NCI-H1417 treated with DMSO at 0.1 percent for 48 hours (cell line): ENCODE measurements at places on chromosomes 11 and 22.

- DNase-seq = no peak
These were observed 88.3 kb upstream of the PRDM11 start for GRCh38 chr11:45057938-45058646.

DNA sequence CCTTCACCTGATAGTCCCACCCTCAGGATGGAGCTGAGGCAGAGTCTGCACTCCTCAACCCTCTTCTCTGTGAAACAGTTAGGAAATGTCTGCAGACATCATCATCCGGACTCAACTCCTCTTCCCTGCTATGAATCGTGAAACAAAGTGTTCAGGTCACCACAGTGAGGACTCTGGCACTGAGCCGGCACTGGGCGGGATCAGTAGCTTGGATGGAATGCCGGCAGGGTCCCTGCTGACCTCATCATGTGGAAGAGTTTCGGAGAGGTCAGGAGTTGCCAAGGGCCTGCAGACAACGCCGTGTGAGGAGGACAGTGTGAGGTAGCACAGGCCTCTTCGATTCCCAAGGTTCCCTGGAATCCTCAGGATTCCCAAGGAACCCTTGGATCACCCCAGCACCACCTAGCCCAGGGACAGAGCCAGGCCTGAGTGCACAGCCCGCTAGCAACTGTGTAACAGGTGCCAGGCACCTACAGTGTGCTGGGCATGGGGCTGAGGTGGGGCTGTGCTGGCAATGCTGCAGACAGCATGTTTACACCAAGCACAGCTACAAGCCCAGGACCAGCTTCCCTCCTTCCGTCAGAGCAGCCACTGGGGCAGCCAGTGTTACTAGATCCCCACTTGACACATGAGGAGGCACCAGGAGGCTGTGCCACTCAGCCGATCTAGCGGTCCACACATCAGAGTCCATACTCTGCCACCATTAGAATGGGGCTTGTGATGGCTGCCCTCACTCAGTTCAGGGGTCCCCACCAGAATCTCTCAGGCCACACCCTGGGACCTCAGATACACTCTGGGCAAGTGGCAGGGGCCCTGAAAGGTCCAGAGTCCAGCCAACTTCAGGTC is 693 bp upstream of the LINC01488 start:
- no peak for DNase-seq

GRCh38 chr11:19597206-19597605 is 115.4 kb upstream of the NAV2 start:
- DNase-seq = no peak

GRCh38 chr22:29450222-29450621 is 11.8 kb downstream of the RFPL1 start:
- DNase-seq = no peak

GRCh38 chr11:79486242-79486984 is 45.6 kb upstream of the TENM4 start:
- no peak for DNase-seq

DNA sequence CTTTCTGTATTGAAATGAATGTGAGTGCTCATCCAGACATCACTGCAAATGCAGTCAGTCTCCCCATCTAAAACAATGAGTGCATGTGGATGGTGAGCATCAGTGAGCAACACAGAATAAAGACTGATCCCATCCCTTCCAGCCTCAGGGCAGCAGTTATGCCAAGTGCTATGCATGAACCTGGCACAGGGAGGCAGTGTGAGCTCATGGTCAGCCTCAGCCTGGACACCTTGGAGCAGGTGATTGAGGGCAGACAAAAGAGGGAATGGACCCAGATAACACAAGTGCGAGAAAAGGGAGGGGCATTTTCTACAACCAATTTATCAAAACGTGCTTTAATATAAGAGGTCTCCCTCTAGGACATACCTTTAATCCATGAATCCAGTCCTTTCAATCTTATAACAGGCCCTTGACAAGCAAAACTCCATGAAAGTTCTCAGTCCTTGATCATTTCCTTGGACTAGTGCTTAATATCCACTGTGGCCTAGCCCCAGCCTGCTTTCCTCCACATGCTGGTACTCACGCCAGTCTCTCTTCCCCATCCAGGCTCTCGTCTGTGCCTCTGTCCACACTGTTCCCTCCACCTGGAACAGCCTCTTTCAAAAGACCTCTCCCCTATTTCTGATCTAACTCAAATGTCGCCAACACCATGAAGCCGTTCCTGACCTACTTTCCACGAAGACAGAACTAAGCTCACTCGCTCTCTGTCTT is 50.5 kb upstream of the LRRC55 start:
- DNase-seq = no peak

GRCh38 chr11:95999711-96000406 is 76.0 kb upstream of the MTMR2 start:
- no peak for DNase-seq

GRCh38 chr22:20497426-20497825 is 1.8 kb upstream of the KLHL22 start:
- no peak for DNase-seq

- no peak for DNase-seq
These were observed 3.2 kb upstream of the TBX1 start for GRCh38 chr22:19757140-19757984.

GRCh38 chr22:35928285-35928798 is 100.3 kb downstream of the RBFOX2 start:
- no peak for DNase-seq

GRCh38 chr11:66562907-66563583 is 5.4 kb downstream of the CTSF start:
- no peak for DNase-seq

- DNase-seq = no peak
These were observed 804 bp upstream of the CREBZF start for GRCh38 chr11:85665733-85666132.

DNA sequence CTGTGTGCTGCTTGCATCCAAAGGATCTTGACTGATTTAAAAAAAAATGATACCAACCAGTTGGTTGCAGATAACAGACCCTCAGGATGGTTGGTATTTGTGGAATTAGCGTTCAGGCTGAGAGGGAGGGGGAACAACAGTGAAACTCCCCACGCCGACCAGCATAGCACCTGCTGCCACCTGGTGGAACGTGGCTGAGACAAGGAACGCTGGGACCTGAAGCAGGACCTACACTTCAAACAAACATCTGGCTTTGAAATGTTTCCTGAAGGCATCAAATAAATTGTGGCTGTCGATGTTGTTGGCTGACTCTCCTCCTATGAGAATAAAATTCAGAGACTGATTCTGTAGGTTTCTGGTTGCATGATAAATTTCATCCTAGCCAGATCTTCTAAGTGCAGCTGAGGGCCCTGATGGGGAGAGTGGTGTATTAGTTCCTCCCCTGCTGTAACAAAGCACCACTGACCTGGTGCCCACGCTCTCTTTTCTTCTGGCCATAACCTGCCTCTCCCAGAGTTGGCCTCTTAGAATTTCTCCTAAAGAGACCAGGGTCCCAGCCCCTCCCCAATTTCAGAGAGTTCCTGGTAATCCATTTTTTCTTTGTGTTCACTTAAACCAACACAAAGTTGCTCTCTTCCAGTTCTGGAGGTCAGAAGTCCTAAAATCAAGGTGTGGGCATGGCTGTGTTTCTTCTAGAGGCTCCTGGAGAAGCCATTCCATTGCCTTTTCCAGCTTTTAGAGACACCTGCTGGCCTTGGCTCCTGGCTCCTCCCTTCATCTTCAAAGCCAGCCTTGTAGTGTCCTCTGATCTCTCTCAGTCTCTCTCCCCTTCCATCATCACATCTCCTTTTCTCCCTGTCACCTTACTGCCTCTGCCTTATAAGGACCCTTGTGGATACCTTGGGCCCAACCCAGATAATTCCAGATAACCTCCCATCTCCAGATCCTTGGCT is 17.3 kb downstream of the APOL2 start:
- no peak for DNase-seq

DNA sequence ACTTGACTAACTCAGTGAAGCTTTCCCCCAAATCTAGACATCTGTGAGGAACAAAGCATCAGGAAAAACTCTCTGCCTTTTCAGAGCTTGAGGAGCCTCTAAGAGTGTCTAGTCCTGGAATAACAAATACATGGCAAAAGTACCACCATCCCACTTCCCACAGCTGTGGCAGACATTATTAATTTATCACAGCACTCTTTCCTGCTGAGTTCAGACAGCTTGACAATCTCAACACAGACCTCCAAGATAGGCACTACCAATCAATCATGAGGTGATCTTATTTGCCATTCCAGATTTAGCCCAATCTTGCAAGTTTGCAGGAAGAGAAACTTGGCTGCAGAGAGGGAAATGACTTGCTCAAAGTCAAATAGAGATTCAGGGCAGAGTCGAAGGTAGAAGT is 202.8 kb downstream of the MN1 start:
- DNase-seq = no peak

- no peak for DNase-seq
These were observed 5.0 kb downstream of the MMP8 start for GRCh38 chr11:102719620-102720277.

DNA sequence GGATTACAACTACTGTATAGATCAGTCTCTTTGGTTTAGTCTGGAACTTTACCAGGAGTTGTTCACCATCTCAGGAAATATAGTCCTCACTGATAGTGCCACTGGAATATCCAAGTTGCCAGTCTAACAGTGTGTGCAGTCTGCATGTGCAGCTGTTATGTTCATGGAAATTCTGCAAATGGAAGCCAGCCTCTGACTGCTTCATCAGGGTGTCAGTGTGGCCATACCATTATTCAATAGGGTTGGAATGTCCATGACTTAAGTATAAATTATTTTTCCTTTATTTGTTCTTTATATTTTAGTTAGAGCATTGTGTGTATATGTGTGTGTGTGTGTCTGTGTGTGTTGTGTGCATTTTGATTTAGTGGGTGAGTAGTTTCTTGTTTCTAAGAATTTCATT is 51.8 kb downstream of the C11orf96 start:
- DNase-seq = no peak
